SK-N-DZ (cell line): ENCODE measurements at places on chromosomes 16 and 17.

GRCh38 chr17:51527225-51527982, 267.1 kb downstream of the UTP18 start:
- no peak for DNase-seq

DNA sequence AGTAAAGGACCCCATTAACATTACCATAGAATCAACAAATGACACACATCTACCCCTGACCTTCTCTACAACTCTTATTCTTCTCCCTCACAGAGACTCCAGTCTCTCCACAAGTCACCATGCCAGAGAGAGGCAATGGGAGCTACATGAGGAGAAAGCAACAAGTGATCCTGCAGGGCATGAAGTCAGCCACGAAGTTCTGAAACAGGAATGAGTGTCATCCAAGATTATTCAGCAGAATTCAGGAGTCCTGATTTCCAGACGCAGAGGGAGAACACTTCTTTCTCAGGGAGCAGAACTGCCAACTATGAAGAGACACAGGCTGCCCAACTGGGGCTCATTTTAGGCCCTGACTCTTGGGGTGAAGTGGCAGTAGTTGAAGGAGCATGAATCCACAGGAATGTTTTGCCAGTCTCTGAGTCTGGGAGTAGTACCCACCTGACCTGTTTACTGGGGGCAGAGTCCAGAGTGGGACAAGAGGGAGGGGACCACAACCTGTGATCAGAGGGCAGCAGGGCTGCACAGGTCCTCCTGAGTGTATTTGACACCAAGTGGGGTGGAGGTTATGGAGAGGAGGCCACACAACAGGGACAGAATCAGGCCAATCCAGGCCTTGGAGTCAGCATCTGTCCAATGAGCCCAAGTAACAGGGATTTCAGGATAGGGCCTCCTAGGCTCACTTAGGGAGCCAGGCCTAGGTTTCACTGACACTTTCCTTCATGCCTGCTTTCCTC, 2.4 kb upstream of the MTMR4 start:
- no peak for DNase-seq

- no peak for DNase-seq
These were observed 44.9 kb upstream of the BAHCC1 start for GRCh38 chr17:81350320-81350890.

GRCh38 chr16:29029168-29029994, 44.5 kb downstream of the LAT start:
- DNase-seq = peak; percentile 35

- DNase-seq = no peak
These were observed 75.1 kb downstream of the TOX3 start for GRCh38 chr16:52471650-52472370.

DNA sequence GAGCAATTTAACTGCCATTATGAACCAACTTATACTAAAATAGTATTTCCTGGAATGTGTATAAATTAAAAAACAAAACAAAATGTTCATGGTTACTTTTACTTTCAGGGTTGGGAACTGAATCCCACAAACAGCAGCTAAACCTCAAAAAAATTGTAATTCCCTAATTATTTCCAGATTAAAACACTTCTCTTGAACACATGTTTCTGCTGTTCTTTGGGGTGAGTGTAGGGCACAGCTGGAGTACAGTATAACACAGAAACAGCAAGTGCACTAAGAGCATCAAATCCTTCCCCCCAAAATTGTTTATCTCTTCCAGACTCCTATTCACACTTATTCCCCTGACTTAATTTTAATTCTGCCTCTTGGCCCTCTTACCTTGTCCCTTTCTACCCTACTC, 56.4 kb downstream of the KANSL1 start:
- DNase-seq = no peak

DNA sequence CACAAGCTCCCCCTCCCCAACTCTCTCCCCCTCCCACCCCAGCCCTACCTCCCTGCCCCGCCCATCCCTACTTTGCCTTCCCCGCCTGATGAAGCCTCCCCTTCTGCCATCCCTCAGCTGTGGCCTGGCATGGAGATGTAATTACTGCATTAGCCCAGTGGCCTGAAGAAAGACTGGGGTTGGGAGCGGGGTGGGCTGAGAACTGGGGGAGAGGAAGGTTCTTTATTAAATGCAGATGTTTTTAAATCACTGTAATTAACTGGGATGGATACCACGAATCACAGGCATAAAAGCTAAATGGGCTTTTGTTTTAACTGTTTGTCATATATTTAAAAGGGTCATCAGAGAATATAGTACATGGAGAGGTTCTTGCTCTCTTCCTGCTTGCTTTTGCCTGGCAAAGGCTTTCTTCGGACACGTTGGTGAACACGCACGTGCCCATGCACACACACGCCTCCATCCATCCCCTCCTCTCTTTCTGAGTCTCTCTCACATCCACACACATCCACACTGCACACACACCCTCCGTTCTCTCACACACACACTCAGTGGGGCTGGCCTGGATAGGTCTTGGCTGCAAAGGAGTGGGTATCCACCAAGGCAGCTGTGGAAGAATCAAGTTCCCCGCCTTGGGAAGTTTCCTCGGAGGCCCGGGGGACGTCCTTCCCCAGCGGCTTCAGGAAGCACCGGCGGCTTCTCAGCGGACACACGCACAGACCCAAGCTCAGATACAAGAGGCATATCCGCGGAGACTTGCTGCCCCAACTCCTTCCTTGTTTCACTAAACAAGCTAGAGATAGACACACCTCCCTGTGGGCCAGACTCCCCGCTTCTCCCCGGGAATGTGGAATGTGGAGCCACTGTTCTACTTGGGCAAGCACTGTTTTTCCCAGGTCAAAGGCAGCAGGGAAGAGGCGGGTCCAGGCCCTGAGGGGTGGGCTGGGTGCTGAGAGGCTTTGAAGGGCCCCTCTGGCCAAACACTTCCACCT, 27.4 kb upstream of the TNRC6C start:
- DNase-seq = no peak

DNA sequence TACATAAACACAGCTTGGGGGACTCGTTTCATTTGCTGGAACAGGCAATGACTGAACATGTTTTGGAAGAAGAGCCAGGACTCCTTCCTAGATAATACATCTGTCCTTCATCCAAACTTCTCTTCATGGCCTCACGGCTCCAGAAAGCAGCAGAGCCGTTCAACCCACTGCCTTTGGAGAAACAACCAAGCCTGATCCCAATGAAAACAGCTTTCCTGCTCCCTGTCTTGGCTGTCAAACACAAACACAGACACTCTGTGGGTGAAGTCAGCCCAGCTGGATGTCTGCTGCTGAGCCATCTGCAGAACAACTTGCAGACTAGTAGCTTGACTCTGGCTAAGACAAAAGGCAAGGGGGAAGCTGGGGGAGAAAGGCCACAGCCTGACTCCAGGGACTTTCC, 345.1 kb upstream of the PSMD7 start:
- DNase-seq = peak; percentile 13

DNA sequence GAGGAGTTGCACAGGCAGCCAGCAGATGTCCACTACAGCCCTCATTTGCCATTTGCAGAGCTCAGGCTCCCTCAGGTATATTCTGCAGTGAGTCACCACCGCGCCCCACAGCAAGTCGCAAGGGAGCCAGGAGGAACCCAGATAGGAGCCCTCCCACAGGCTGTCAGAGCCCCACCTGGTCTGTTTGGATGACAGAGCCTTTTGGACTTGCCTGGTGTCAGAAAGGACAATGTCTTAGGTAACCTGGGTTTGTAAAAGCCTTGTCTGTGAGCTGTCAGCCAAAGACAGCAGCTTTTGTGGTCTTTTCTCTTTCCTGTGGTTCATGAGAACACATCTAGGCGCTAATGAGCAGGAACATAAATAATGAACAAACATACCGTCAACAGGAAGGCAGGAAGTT, 70.9 kb downstream of the GNAO1 start:
- no peak for DNase-seq

DNA sequence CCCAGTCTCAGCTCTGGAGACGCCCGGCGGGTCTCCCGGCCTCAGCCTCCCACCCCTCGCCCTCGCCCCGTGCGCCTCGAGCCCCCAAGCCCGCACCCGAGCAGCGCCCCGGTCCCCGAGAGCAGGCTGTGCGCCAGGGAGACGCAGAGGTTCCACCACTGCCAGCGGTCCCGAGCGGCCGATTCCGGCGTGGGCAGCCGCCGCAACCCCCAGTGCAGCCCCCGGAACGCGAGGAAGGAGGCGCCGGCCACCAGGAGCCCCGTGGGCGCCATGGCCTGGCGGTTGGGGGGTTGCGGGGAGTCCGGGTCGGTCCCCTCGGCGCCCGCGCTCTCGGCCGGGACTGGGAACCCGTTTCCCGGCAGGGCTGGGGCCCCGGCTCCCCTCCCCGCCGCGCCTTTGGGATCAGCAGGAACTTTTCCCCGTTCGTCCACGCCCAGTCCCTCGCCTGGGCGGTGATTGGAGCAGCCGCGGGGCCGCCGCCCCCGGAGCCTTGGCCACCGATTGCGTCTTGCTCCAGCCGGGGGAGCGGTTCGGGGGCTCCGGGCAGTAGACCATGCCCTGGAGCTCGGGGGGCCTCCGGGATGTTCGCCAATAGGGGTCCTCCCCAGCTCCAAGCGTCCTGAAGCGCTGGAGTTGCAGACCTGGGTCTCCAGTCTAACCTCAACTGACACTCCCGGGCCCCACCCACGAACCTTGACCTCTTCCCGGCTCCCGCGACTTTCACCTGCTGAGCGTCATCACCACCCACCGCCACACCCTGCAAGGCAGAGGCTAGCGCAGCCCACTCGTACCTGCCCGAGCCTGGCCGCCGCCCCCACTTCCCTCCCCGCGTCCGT, at the start of gene TLCD2:
TSS of gene TLCD2 (minus strand) at position 407 of the 836 bp plus-strand sequence. CDS start at position 272, 135 bp downstream.
- no peak for DNase-seq

DNA sequence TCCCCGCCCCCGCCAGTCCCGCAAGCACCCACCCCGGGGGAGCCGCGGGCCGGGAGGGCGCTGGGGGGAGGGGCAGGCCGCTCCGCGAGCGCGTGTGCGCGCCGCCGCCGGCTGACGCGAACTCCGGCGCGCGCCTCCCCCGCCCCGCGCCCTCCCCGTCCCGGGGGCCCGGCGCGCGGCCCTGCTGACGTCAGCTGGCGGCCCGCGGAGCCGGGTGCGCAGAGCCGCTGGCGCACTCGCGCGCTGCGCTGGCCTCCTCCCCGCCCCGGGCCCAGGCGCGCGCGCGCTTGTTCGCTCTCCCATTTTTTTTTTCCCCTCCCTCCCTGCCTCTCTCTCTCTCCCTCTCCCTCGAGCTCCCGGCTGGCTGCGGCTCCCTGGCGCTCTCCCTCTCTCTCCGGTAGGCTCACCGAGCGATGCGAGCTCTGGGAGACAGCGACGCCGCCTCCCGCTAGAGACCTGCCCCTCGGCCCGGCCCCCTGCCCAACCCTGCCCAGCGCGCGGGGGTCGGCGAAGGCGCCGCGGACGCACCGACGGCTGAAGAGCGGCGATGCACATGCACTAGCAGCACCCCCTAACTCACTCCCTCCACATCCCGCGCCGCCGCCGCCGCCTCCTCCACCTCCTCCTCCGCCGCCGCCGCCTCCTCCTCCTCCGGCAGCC, at the start of gene GNAO1:
TSS of gene GNAO1 (plus strand) at position 334 of the 660 bp plus-strand sequence. CDS start 747 bp downstream, outside the sequence.
- DNase-seq = peak; percentile 80

GRCh38 chr16:68539711-68540239, 684 bp downstream of the ZFP90 start:
- no peak for DNase-seq

- DNase-seq = peak; percentile 46
These were observed 451.5 kb upstream of the HSBP1 start for GRCh38 chr16:83356266-83356665.

GRCh38 chr16:67284699-67285646, 5.6 kb downstream of the PLEKHG4 start:
- peak; percentile 50 for DNase-seq

- no peak for DNase-seq
These were observed 45.2 kb upstream of the CHMP6 start for GRCh38 chr17:80946449-80946848.

- DNase-seq = no peak
These were observed 22.9 kb downstream of the SOCS1 start for GRCh38 chr16:11232852-11233726.

GRCh38 chr17:67095803-67096202, 51.4 kb downstream of the CACNG1 start:
- no peak for DNase-seq

- DNase-seq = peak; percentile 62
These were observed 5.2 kb upstream of the GUCY2D start for GRCh38 chr17:7997186-7997585.
